Natural killer cell treated with Interleukin-12 subunit alpha and Interleukin-12 subunit beta and Interleukin-15 and Interleukin-18, amount 100 ng/mL, for 72 hours (primary cell): ENCODE measurements at places on chromosomes 11 and 22. TPM values are rescaled to one million over a fixed set of nuclear protein-coding genes. Genes with fewer than 3 reads are reported as not detected.
A peak's percentile ranks its signal among the peaks of the same experiment; 100 is the strongest.

DNA sequence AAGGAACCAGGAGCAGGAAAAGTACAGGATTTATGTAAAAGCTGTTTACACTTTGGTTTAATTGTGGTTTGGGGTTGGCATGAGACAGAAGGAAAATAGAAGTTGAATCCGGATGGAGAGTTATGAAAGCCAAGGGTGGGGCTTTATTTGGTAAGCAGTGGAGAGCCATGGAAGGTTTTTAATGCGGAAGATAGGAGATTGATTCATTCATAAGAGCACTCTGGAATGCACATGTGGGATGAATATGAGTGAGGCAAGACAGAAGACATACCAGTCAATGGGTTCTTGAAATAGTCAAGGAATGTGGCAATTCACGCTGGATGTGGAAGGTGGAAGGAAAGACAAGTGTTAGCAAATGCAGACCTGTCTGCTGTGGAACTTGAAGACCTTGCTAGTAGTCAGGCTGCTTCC, 9.3 kb upstream of the GLB1L3 start:
- H3K4me1 ChIP-seq, result peaks cover 11% of the 10 kb centered on the region
- no peak overlapping the region for H3K27ac ChIP-seq
- no peak for DNase-seq

- no peaks in the 10 kb centered on the region for H3K4me1 ChIP-seq
- no peak overlapping the region for H3K27ac ChIP-seq
- no peak overlapping the region for H3K4me3 ChIP-seq
- H3K36me3 ChIP-seq, result no peaks in the 10 kb centered on the region
Measured at GRCh38 chr11:116225784-116226585, 546.8 kb downstream of the BUD13 start.

DNA sequence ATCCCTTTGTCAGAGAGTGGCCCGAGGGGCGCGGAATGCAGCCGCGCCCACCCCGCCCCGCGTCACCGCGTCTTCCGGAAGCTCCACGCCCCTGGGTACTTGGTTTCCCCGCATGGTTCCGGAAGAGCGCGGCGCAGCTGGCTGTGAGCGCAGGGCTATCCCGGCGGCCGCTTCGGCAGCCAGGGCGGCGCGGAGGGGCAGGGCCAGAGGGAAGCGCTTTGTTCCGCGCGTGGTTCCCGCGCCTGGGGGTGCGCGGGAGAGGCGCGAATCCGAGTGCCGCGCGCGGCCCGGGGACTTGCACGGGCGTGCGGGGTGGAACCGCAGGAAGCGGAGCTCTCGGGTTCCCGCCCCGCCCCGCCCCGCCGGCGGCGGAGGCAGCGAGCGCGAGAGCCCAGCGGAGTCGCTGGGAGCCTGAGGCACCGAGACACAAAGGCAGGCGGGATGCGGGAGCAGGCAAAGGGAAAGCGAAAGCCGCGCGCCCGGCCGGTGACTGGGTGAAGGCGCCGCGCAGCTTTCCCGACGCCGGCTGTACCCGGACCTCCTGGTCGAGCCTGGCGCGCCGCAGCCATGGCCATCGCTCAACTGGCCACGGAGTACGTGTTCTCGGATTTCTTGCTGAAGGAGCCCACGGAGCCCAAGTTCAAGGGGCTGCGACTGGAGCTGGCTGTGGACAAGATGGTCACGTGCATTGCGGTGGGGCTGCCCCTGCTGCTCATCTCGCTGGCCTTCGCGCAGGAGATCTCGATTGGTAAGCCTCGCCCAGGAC, at the start of gene PANX1:
Gene PANX1, plus strand, starts transcription at position 96 of the 766 bp plus-strand sequence. Its CDS starts 472 bp downstream, at position 568.
- H3K4me3 ChIP-seq, result no peak within 1 kb of the TSS
- H3K27me3 ChIP-seq, result no peaks in the 10 kb centered on the region
- peak within 1 kb of the TSS; percentile 89 for H3K27ac ChIP-seq
- peak; percentile 89 for DNase-seq
- peaks cover 23% of the 10 kb centered on the region for H3K4me1 ChIP-seq

DNA sequence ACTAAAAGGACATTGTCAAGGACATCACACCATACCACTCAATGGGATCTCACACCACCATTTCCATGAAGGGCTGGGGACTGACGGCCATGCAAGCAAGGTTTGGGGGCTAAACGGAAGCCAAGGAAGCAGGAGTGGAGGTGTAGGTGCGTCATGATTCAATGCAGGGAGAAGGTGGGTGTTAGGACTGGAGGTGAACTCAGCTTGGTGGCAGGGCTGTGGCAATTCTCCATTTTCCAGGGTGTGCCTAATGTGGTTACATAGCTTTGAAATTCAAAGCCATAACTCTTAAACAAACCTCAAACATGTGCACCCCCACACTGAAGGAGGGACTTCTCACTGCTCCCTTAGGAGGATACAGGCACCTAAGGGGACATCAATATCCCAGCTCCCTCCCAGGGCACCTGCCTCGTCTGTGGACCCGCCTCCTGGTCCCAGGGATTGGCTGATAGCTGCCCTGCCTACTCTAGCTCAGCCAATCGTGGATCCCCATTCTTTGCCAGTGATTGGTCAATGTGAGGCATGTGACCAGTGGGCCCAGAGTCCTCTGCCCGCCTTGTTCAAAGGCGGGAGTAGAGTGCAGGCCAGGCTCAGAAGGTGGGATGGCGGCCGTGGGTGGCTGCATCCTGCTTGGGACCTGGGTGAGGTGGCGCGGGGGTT, 64.6 kb downstream of the CTTN start:
- no peaks in the 10 kb centered on the region for H3K36me3 ChIP-seq
- no peak for DNase-seq
- peaks cover 2% of the 10 kb centered on the region for H3K4me1 ChIP-seq
- peaks cover 28% of the 10 kb centered on the region for H3K27me3 ChIP-seq
- no peak overlapping the region for H3K27ac ChIP-seq

- H3K27me3 ChIP-seq, result peaks cover 20% of the 10 kb centered on the region
- no peak overlapping the region for H3K27ac ChIP-seq
Measured at GRCh38 chr22:32661296-32661695, 140.2 kb upstream of the TIMP3 start.

- H3K36me3 ChIP-seq, result peaks cover 6% of the 10 kb centered on the region
- no peak overlapping the region for H3K27ac ChIP-seq
- no peak for DNase-seq
- H3K4me1 ChIP-seq, result peaks cover 38% of the 10 kb centered on the region
Measured at GRCh38 chr11:112162761-112163546, 940 bp downstream of the IL18 start.

Gene MARK2
- total RNA-seq, result 68.5 TPM

Gene TRPM5
- total RNA-seq, result not detected
